Right cardiac atrium (tissue), 5 donors: ENCODE measurements at places on chromosomes 16 and 17. TPM values are rescaled to one million over a fixed set of nuclear protein-coding genes. Genes with fewer than 3 reads are reported as not detected.

DNA sequence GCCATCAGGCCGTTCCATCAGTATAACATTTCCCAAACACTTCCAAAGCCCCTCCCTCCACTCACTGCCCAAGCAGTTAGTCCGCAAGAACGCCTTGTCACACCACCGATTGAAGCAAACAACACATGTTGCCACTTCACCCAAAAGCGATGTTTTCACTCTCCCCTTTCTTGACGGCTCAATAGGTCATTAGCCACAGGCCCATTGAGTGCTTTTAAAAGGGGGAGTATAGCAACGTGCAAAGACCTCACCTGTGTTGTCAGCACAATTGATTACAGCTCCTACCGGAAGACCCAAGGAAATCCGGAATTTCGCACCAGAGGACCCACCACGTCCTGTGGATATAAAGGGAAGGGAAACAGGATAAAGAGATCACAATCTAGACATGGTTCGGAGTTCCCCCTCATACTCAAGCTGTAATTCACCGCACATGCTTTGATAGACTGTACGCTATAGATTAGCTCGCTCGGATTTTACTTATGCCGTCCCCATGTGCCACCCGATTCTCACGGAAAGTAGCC is 690 bp downstream of the RPL23 start:
- no peak for DNase-seq

DNA sequence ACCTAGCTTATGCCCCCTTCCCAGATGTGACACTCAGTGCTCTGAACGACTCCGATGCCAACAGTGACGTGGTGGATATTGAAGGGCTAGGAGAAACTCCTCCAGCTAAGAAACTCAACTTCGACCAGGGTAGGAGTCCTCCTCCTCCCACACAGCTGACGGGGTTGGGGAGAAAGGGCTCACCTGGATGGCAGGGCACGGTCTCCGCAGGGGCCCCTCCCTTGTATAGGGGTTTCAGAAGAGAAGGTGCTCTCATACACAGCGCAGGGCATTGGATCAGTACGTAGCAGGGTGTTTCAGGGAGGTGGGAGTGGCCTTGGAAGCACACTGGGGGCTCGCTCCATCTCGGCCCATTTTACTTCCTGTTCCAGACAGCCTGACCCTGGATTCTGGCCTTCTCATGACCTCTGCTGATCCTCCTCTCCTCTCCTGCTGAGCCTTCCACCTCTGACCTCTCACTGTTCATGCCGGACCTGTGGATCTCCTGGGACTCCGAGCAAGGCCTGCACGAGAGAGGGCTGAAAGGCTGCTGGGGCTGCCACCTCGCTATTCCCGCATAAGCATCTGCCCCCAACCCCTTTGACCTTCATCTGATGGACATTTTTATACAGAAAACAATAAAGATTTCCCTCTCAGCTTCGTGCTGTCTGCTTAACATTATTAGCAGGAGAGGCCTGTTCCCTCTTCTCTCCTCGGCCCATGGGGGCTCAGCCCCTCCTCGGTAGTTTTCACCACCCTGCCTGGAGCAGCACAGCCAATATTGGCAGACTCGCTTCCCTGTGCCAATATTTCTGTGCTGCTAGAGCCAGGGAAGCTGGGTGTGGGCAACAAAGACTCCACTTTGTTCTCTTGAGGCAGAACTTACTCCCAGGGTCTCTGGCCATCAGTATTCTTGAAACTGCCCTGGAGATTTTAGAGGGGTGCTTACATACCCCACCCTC is 4.7 kb downstream of the RNASEK start:
- no peak for DNase-seq

DNA sequence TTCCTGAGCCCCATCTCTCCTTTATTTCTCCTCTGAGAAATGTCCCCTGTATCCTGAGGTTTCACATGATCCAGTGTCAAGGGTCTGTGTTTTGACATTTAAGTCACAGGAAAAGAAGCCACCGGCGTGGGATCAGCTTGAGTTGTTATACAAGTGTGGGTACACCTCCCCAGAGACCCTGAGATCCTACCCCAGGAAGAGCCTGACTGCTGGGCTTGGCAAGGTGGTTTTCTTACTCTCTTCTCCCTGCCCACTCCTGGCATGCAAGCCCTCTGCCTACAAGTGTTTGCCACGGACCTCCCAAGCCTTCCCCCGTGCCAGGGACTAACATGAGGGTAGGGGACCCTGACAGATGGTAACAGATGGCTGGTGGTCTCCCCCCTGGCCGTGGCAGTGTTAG is 2.8 kb upstream of the ARHGAP27 start:
- no peak for DNase-seq

GRCh38 chr17:13421581-13422130 is 180.1 kb downstream of the HS3ST3A1 start:
- no peak for DNase-seq

DNA sequence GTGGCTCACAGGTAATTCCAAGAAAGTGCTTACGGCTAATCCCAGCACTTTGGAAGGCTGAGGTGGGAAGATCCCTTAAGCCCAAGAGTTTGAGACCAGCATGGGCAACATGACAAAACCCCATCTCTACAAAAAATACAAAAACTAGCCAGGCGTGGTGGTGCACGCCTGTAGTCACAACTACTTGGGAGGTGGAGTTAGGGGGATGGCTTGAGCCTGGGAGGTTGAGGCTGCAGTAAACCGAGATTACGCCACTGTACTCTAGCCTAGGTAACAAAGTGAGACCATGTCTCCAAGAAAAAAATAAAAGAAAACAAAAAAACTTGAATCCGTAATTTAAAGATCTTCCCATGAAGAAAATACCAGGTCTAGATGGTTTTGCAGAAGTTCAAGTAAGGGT is 5.0 kb downstream of the ICAM2 start:
- DNase-seq, result no peak

RPRML gene
- not detected for total RNA-seq

ANKRD40CL gene
- not detected for total RNA-seq

CD300LF gene
- 0.25 TPM for total RNA-seq
